Stimulated activated CD8-positive, alpha-beta memory T cell treated with anti-CD3 and anti-CD28 coated beads, Interleukin-4, amount 100 ng/mL, for 24 hours (primary cell): ENCODE measurements at places on chromosomes 16 and 17.

DNA sequence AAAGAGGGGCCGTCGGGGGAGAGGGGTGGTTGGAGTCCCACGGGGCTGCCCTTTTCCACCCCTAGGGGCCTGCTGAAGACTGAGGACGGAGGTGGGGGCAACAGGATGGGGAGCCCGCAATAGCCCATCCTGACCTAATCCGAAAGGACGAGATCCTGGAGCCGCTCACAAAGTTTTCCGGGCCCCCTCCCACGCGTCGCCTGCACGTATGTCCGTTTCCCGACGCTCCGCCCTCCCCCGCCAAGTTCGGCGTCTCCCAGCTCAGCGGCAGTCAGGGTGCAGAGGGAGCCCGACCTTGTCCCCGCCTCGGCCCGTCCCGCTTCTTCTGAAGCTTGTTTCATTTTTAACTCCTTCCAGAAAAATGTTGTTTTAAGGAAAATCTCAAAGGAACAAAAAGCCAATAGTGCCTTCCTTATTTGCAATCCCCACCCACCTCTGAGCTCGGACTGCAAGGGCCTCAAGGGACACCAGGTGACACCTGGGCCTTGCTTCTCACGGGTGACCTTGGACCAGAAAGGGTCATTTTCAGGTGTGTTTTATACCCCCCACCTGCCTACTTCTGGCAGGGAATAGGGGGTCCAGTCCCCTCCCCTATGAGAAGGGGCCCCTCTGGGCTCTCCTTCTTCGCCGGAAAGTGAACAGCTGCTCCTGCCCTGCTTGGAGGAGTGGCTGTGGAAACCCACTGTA is 3.4 kb upstream of the ZNF423 start:
- no peak for DNase-seq

GRCh38 chr16:14509055-14509454 is 121.0 kb downstream of the PARN start:
- no peak for DNase-seq

GRCh38 chr17:49580981-49581647 is 5.4 kb downstream of the NXPH3 start:
- DNase-seq, result no peak

GRCh38 chr16:1003391-1004347 is 22.1 kb downstream of the SOX8 start:
- no peak for DNase-seq

- no peak for DNase-seq
Measured at GRCh38 chr17:42247734-42248133, 28.5 kb downstream of the STAT5B start.

DNA sequence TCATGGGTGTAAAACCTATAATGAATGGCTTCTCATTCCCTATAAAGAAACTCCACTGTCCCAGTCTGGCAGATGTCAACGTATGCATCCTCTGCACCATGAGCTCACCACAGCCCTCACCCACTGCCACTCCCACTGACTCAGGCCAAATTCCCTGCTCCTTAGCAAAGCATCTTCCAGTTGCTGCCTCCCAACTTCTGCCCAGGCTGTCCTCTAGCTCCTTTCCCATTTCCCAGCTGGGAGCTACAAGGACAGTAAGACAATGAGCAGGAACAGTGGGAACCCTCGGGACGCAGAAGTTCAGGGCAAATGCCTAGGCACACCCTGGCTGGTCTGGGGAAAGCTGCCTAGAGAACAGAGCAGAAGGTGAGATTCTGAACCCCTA is 9.1 kb upstream of the THAP11 start:
- DNase-seq, result no peak

GRCh38 chr17:73462823-73463222 is 151.0 kb upstream of the CDC42EP4 start:
- DNase-seq, result no peak

DNA sequence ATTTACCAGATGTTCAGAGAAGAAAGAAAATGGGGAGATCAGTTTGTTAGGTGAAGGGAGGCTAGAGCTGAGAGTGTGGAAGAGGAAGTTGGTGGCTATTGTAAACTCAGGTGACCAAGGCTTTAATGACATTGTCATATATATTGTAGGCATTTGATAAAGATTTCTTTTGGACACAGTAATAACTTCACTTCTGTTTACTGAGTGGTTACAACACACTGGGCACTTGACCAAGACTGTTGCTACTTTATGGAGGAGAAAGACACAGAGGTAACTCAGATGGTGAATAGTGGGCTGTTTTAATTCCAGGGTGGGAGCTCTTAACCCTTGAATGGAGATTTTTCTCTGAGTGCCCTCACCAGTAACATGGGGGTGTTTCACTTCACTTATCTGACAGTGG is 46.0 kb downstream of the TNRC6A start:
- DNase-seq, result no peak

DNA sequence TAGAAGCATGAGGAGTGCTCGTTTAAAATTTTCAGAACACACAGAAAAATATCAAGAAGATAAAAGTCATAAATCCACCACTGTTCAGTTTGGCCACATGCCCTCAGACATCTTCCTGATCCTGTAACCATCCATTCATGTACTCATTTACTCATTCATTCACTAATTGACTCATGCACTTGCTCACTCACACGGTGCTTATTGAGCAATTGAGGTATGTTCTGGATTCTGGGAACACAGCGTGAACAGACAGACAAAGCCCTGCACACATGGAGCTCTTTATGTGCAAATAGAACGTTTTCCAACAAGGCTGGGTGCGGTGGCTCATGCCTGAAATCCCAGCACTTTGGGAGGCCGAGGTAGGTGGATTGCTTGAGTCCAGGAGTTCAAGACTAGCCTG is 10.2 kb upstream of the NATD1 start:
- no peak for DNase-seq

DNA sequence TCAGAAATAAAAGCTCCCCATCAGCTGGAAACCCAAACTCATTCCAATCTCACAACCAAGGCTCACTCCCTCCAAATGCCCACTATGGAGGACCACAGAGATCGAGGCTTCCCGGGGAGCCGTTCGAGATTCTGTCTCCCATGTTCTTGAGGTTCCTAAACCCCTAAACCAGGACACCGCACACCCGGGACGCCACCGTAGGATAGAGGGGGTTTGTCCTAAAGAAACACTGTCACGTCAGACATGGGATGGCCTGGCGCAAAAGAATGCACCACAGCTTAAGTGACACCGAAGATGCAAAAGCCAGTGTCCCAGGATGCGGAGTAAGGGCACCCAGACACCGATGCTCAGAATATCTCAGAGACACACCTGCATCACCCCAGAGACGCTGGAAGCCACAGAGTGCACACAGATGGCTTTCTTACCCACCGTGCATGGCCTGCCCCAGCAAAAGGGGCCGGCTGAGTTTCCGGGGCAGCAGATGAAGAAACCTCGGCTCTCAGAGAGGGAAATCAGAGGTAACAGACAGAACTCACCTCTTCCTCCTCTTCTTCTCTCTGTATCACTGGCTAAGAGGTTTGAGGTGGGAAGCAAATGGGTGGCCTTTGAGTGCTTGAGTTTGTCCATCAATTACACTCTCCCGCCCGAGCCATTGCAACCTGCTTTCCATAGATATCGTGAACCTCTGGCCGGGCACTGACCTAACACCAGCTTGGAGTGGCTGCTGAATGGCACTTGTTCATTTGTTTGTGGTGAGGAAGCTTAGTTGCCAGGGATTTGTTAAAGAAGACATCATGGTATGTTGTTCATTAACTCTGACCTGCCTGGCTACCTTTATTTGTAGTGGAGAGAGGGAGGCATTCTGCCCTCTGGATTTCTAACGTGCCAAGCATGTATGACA is 65.1 kb upstream of the TNRC6C start:
- no peak for DNase-seq

GRCh38 chr16:11401161-11402050 is 56.1 kb downstream of the RMI2 start:
- no peak for DNase-seq

GRCh38 chr16:67548265-67549126 is 13.8 kb upstream of the CTCF start:
- DNase-seq, result no peak

GRCh38 chr17:51814521-51814920 is 344.0 kb downstream of the CA10 start:
- DNase-seq, result no peak

DNA sequence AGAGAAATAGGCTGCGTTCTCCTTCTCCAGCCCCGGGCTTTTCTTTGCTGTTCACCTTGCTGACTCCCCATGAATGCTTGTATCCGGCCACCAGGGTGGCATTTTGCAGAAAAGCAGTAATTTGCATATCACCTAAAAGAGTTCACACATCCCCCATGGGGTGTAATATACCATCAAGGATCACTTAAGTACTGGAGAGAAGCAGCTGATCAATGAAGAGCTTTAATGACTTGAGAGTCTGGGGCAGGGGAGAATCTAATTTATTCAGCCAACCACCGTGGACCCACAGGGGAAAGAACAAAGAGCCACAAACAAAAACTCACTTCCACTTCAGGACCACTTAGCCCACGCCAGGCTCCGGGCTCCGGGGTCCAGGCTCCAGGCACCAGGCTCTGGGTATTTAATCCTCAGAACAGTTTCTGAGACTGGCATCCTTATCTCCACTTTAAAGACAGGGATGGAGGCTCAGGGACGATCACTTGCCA is 33.9 kb upstream of the SEC14L1 start:
- no peak for DNase-seq

GRCh38 chr17:5203908-5204294 is 12.2 kb upstream of the ZNF594 start:
- DNase-seq, result no peak

GRCh38 chr17:74165797-74166365 is 37.6 kb upstream of the RPL38 start:
- DNase-seq, result no peak

GRCh38 chr17:68205808-68206720 is 41.8 kb upstream of the AMZ2 start:
- DNase-seq, result no peak

DNA sequence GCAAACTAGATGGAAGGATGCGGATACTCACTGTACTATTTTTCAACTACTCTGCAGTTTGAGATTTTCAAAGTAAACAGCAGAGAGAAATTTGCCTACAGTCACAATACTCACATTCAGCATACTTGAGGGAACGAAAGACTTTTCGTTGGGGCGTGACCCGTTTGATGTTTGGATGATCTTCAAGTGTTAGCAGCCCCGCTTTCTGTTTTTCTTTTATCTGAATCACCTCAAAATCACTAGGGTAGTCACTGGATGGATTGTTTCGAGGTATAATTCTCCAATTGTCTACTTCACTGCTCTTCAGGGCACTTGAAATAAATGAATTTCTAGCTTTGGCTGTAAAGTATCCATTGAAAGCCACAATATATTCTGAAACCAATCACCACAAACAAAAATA is 17.8 kb downstream of the MBTPS1 start:
- DNase-seq, result no peak

- no peak for DNase-seq
Measured at GRCh38 chr16:78390092-78390491, 290.6 kb downstream of the WWOX start.

DNA sequence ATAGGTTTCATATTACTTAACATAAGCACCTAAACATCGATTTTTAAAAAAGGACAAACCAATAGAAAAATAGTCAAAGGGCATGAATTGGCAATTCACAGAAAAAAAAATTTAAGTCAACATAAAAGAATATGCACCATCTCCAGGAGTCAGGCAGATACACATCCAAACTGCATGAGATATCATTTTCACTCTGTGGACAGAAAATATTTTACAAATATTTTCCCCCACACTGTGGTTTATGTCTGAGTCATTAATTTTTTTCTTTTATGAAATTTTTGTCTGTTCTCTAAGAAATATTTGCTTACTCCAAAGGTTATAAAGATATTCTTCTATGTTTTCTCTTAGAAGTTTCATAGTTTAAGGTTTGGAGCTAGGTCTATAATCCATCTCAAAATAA is 74.4 kb upstream of the DNAH17 start:
- DNase-seq, result no peak

DNA sequence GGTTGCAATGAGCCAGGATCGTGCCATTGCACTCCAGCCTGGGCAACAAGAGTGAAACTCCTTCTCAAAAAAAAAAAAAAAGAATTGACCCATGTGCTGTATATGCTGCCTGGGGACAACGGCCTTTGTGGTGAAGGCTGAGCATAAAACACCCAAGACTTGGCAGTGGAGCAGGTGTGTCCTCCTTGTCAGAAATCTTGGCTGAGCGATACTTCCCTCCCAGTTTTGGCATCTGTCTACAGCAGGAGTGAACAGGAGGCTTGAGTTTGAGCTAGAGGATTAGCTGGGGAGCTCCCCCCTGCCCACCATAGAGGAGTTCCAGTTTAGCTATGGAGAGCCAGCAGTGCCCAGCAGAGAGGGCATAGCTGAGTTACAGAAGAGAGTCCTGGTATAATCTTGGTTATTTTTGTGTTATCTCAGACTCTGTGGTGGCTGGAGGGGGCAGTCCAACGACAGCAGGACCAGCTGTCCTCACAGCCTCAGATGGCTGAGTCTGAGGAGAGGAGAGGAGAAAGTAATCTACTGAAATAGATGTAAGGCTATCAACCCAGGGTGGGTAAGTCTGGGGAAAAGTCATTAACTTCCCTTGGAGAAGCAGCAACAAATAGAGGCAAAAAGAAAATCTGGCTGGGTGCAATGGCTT is 18.4 kb downstream of the SP2 start:
- no peak for DNase-seq

DNA sequence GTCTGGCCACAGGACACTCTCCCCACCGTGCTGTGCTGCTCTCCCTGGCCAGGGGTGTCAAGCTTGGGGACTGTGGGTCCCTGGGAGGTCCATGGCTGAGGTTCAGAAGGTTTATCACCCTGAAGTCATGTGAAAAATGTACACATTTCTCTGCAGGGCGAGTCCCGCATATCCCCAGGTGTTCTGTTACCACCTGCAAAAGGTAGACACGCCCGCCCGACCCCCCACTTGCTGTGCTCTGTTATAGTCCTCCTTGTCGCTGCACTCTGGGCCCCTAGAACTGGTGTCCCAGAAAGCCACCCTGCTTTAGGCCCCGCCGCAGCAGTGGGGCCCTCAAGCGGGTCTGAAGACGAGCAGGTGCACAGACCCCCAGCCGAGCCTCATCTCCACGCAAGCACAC is 11.8 kb downstream of the JPT2 start:
- no peak for DNase-seq

DNA sequence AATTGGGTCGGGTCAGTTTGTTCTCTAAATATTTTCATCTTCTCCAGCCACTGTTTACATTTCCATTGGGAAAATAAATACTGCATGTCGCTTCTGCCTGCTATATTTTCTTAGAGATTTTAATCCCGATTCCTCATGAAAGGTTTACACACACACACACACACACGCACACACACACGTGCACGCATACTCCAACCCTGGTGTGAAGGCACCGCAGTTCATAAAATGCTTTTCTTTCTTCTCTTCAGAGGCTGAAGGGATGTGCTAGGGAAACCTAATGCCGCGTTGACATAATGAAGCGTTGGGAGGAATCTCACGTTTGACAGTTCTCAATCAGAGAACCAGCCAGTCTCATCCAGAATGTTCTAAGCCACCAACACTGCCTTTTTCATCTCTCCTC is 222.9 kb upstream of the IRX3 start:
- no peak for DNase-seq
